ENCODE measurements at places on chromosomes 3 and 15.

DNA sequence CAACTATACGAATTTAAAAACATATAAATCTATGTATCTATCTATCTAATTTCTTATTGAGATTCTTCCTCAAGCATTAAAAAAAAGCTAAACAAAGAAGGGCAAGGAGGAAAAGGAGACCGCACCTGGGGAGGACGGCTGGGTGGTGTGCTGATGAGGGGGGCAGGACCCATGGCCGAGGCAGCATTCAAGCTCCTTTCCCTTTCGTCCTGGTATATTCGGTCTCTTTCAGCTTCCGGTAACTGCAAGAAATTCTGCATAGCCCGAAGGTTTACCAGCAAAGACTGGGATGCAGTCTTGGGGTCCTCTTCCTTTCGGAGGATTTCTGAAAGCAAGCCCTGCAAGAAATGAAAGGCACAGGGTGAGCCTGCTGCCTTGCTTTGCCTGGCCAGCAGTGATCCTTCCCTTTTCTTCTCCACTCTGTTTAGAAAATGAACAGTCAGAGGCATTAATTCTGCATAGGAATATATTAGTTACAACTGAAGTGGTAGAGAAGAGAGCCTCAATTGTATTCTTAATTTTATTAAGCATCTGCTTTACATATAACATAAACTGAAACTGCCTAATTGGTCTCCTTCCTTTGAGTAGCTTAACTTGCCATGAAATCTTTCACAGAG lies 38.8 kb downstream of the SATB1 start:
- DNase-seq, result no peak

DNA sequence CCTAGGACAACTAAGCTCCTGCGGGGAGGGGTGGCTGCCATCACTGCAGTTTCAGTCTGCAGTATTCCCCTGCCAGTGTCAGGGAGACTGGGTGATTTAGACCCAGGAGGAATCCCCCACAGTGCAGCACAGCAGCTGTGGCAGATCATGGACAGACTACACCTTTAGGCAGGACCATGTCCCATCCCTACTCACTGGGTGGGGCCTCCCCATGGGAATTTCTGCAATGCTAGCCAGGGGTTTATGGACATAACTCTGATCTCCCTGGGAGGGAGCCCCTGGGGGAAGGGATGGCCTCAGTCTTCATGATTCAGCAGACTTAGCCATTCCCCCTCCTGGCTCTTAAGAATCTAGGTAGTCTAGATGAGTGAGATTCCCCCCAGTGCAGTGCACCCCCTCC lies 130.1 kb upstream of the STAC start:
- DNase-seq, result no peak

GRCh38 chr3:69936266-69936665 lies 63.3 kb upstream of the SAMMSON start:
- no peak for DNase-seq

GRCh38 chr3:149494022-149494758 lies 19.7 kb downstream of the TM4SF4 start:
- DNase-seq, result peak; percentile 57

DNA sequence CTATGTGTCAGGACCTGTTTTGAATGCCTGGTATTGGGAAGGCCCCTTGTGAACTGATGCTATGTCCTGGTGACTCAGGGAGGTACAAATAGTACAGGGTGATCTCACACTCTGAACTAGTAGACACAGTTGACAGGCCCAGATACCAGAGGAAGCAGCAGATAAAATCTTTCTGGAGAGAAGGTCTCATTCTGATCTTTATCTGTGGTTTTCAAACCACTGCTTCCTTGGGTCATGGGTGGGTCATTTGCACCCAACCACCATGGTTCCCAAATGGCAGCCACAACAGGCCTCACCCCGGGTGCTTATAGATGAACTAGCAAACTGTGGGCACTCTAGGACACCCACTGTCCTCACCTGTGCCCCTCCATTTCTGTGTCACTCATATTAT lies 43.4 kb downstream of the PXYLP1 start:
- DNase-seq, result no peak

DNA sequence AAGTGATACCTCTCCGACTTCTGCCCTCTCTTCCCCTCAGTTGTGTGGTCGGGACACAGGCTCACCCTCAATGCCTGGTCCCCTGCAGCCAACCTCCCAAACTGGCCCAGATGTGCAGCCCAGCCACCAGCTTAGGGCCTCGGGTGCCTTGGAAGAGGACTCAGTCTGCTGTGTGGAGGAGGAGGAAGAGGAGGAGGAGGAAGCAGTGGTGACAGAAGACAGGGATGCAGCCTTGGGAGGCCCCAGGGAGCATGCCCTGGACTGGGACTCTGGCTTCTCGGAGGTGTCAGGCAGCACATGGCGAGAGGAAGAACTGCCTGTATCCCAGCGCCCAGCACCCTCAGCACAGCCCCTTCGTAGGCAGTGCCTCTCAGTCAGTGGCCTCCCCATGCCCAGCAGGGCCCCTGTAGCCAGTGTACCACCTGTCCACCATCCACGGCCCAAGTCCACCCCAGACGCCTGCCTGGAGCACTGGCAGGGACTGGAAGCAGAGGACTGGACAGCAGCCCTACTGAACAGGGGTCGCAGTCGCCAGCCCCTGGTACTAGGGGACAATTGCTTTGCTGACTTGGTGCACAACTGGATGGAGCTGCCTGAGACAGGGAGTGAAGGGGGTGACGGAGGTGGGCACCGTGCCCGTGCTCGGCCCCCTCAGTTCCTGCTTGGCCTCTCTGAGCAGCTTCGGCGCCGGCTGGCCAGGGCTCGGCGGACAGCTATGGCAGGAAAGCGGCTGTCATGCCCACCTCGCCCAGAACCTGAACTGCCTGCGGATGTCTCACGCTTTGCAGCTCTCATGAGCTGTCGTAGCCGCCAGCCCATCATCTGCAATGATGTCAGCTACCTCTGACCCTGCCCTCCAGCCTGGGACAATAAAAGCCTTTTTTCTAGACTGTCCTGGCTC lies 1.3 kb downstream of the INKA1 start:
- no peak for DNase-seq

- no peak for DNase-seq
Measured at GRCh38 chr3:192855434-192855833, 62.2 kb downstream of the MB21D2 start.

GRCh38 chr3:133734305-133734704 lies 11.9 kb upstream of the TF start:
- no peak for DNase-seq

- no peak for DNase-seq
Measured at GRCh38 chr15:44500555-44500954, 36.4 kb upstream of the EIF3J start.

- no peak for DNase-seq
Measured at GRCh38 chr3:175940243-175940642, 1081.1 kb downstream of the NAALADL2 start.

- no peak for DNase-seq
Measured at GRCh38 chr15:92877000-92877399, 23.1 kb upstream of the CHD2 start.

- DNase-seq, result no peak
Measured at GRCh38 chr15:83129791-83130190, 22.3 kb downstream of the TM6SF1 start.

Measured in Peyer's patch (tissue), 4 donors.